ENCODE measurements at places on chromosomes 13 and 19. TPM values are rescaled to one million over a fixed set of nuclear protein-coding genes. Genes with fewer than 3 reads are reported as not detected.

The LGALS14 gene
- not detected for total RNA-seq

The PCP2 gene
- not detected for total RNA-seq

The RANBP3 gene
- 153 TPM for total RNA-seq

The DHX34 gene
- total RNA-seq: 28.3 TPM

The MBOAT7 gene
- total RNA-seq: 261 TPM

The ZNF611 gene
- total RNA-seq: 12.7 TPM

The CBY2 gene
- total RNA-seq: not detected

The ATP13A1 gene
- total RNA-seq: 48.5 TPM

The PKN1 gene
- 238 TPM for total RNA-seq

GRCh38 chr19:3684817-3685410, 15.4 kb downstream of the PIP5K1C start:
- no peaks in the 10 kb centered on the region for H3K27me3 ChIP-seq
- H3K4me3 ChIP-seq: no peak overlapping the region
- no peaks in the 10 kb centered on the region for H3K4me1 ChIP-seq
- no peak overlapping the region for H3K27ac ChIP-seq
- no peak for DNase-seq

GRCh38 chr13:52737965-52738364, 1.7 kb downstream of the CNMD start:
- no peaks in the 10 kb centered on the region for H3K4me1 ChIP-seq
- H3K4me3 ChIP-seq: no peak overlapping the region
- no peaks in the 10 kb centered on the region for H3K36me3 ChIP-seq

- DNase-seq: peak; percentile 79
- H3K4me1 ChIP-seq: peaks cover 10% of the 10 kb centered on the region
- H3K36me3 ChIP-seq: peaks cover 4% of the 10 kb centered on the region
- no peak overlapping the region for H3K27ac ChIP-seq
- H3K27me3 ChIP-seq: no peaks in the 10 kb centered on the region
Observed at GRCh38 chr19:17346109-17346671, 8.8 kb downstream of the GTPBP3 start.

DNA sequence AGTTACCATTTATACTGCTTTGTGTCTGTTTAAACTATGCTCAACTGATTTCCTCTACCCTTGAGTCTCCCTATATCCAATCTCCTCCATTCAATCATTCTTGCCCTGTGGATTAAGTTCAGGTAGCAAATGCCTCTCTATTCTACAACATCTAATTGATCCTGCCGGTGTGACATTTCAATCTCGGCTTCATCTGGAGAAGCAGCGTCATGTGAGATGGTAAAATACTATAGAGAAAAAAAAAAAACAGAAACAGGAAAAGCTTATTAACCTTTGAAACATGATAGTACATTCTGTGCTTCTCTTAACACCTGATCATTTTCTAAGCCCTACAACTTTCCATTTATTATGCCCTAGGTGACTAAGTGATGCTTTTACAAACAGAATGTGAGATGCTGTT, 89.4 kb downstream of the KCTD12 start:
- H3K27ac ChIP-seq: peak overlapping the region; percentile 74
- peaks cover 14% of the 10 kb centered on the region for H3K4me1 ChIP-seq
- DNase-seq: no peak
- H3K4me3 ChIP-seq: no peak overlapping the region
- H3K27me3 ChIP-seq: no peaks in the 10 kb centered on the region

DNA sequence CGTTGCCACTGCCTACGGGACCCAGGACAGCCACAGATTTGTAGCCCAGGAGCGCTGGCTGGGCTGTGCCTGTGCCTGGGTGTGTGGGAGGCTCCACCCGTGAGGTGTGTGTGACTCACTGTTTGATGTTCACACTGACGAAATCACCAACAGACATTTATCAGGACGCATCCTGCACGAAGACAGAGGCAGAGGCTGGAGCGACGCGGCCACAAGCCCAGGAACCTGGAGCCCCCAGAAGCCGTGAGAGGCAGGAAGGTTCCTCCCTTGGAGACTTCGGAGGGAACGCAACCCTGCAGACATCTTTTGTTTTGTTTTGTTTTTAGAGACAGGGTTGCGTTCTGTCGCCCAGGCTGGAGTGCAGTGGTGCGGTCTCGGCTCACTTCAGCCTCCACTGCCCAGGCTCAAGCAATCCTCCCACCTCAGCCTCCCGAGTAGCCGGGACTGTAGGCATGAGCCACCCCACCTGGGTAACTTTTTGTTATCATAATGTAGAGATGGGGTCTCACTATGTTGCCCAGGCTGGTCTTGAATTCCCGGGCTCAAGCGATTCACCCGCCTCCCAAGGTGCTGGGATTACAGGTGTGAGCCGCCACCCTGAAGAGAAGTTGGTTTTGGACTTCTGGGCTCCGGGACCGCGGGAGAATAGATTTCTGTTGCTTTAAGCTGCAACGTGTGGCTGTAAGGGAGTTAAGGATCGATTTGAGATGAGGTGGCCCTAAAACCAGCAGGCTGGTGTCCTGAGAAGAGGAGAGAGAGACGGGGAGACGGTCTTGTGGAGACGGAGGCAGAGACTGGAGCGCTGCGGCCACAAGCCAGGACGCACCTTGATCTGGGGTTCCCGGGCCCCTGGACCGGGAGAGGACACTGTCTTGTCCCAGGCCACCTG, 24.9 kb upstream of the WDR18 start:
- H3K27me3 ChIP-seq: no peaks in the 10 kb centered on the region
- H3K27ac ChIP-seq: no peak overlapping the region
- peak; percentile 76 for DNase-seq
- H3K4me1 ChIP-seq: peaks cover 14% of the 10 kb centered on the region

DNA sequence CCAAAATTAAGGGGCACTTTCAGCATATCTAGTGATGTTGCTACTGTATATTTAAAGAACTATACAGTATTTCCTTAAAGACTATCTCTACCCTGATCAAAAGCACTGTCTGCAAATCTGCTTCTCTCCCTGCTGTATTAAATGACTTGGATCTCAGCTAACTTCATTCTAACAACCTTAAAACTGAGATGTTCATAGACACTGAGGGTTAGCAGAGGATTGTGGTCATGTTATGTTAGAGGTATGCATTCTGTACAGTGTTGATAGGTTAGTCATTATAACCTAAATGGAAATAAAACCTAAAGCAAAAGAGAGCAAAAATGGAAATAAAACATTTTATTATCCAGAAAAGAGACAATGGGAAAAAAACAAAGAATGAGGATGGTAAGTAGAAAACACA, 9.9 kb downstream of the GPR183 start:
- no peak overlapping the region for H3K4me3 ChIP-seq
- H3K4me1 ChIP-seq: no peaks in the 10 kb centered on the region
- DNase-seq: no peak
- H3K27ac ChIP-seq: no peak overlapping the region

DNA sequence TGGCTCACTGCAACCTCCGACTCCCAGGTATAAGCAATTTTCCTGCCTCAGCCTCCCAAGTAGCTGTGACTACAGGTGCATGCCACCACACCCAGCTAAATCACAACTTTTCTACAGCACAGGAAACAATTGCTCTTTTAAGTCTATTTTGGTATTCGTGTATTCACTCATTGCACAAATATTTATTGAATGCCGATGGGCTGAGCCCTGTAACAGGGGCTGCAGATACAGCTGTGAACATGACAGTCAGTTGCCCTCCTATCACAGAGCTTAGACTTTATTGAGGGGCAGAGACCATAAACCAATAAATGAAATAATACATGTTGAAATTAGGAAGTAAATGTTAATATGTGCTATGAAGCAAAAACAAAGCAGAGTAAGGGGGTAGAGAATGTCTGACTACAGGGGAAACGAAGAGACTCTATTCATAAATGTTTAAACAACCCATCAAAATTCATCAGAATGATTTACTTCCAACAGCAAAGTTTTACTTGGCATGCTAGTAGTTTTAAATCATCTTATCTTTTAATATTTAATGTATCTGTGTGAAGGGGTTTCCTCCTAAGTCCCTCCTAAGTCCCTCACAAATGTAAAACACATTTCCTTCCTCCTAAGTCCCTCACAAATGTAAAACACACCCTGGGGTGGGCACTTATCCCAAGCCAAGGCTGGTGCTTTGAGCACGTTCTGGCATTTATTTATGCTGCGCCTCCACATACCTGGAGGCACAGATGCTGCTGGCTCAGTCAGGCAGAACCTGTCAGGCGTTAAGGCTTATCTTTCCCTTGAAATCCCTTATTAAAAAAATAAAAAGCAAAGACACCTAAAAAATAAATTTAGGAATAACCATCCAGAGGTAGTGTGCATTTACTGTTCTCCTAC, 140.8 kb downstream of the MIPEP start:
- H3K27ac ChIP-seq: peak overlapping the region; percentile 100
- no peaks in the 10 kb centered on the region for H3K27me3 ChIP-seq
- H3K4me3 ChIP-seq: no peak overlapping the region
- H3K4me1 ChIP-seq: peaks cover 68% of the 10 kb centered on the region

GRCh38 chr19:50877338-50877737, 4.1 kb downstream of the KLK2 start:
- peaks cover 100% of the 10 kb centered on the region for H3K27me3 ChIP-seq
- no peaks in the 10 kb centered on the region for H3K4me1 ChIP-seq
- H3K27ac ChIP-seq: no peak overlapping the region
- no peaks in the 10 kb centered on the region for H3K36me3 ChIP-seq

GRCh38 chr13:111115061-111115964, at the start of gene ARHGEF7:
Gene ARHGEF7, plus strand, starts transcription at chr13:111115310. Its CDS starts 217 bp downstream, at chr13:111115527.
- no peak for DNase-seq
- peak within 1 kb of the TSS; percentile 71 for H3K4me3 ChIP-seq
- H3K36me3 ChIP-seq: no peaks in the 10 kb centered on the region
- H3K27me3 ChIP-seq: peaks cover 85% of the 10 kb centered on the region

GRCh38 chr13:33217256-33217655, 68.3 kb downstream of the STARD13 start:
- H3K4me3 ChIP-seq: no peak overlapping the region
- H3K27me3 ChIP-seq: no peaks in the 10 kb centered on the region
- DNase-seq: peak; percentile 17
- H3K4me1 ChIP-seq: peaks cover 28% of the 10 kb centered on the region
- H3K27ac ChIP-seq: peak overlapping the region; percentile 90

- no peaks in the 10 kb centered on the region for H3K36me3 ChIP-seq
- peaks cover 38% of the 10 kb centered on the region for H3K4me1 ChIP-seq
- peak; percentile 65 for DNase-seq
- H3K27me3 ChIP-seq: no peaks in the 10 kb centered on the region
Observed at GRCh38 chr13:76853481-76853880, 32.7 kb downstream of the KCTD12 start.

DNA sequence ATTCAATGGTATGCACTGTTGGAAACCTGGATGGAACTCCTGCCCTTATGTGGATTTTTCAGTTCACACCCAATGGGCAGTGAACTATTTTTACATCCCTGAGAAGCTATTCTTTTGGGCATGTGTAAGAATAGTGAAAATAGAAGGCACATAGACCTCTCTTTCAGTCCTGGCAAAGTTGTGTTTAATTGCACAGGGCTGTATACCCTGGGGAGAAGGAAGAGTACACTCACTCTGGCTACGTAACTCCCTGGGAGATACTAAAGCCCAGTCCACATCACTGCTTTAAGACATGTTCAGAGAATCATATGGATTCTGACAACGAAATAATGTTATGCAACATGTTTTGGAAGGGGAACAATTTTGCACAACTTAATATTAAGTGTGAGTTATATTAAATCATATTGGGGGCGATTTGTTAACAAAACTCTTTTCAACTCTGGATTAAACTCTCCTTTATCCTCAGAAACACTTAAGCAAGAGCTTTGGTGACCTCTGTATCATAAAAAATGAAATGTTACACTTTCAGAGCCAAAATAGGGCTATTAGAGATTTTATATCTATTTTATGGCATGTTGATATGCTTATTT, 166.1 kb downstream of the DCT start:
- peaks cover 18% of the 10 kb centered on the region for H3K4me1 ChIP-seq
- no peak for DNase-seq
- no peak overlapping the region for H3K4me3 ChIP-seq
- H3K27me3 ChIP-seq: no peaks in the 10 kb centered on the region
- H3K27ac ChIP-seq: no peak overlapping the region
- no peaks in the 10 kb centered on the region for H3K36me3 ChIP-seq

GRCh38 chr13:105732806-105733529, 802.5 kb downstream of the EFNB2 start:
- no peaks in the 10 kb centered on the region for H3K27me3 ChIP-seq
- no peak for DNase-seq
- no peaks in the 10 kb centered on the region for H3K4me1 ChIP-seq
- no peak overlapping the region for H3K4me3 ChIP-seq

- H3K4me1 ChIP-seq: peaks cover 18% of the 10 kb centered on the region
- no peak overlapping the region for H3K4me3 ChIP-seq
- H3K27me3 ChIP-seq: no peaks in the 10 kb centered on the region
- H3K36me3 ChIP-seq: 0 out of 2 replicates have a peak, but pooled peaks cover 4% of the 10 kb centered on the region
- no peak overlapping the region for H3K27ac ChIP-seq
Observed at GRCh38 chr19:51398096-51398704, 7.8 kb upstream of the C19orf84 start.

DNA sequence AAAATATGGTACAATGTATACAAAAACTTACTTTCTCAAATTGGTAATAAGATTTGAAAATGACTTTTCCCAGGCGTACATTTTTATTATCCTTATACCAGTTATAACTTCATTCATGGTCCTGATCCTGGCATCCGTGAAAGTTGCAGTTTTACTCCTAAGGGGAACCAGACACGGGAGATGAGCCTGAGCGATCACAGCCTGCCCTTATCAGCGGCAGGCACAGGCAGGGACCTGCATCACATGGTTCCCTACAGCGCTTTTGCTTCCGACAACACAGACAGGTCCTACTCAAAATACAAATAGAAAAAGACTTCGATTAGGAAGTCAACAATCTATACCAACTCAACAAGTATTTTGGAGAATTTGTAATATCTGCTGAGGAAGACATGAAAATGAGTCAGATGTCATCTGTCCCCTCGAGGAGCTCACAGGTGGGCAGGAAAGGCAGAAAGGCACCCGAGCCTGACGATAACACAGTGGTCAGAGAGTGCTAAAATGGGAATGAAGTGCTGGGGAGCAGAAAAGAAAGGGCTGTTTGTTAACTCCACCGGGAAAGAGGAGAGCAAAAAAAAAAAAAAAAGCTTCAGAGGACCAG, 93.4 kb downstream of the ABCC4 start:
- no peaks in the 10 kb centered on the region for H3K27me3 ChIP-seq
- H3K4me1 ChIP-seq: no peaks in the 10 kb centered on the region
- no peak for DNase-seq
- no peak overlapping the region for H3K4me3 ChIP-seq

GRCh38 chr13:33233547-33233946, 52.0 kb downstream of the STARD13 start:
- peaks cover 19% of the 10 kb centered on the region for H3K36me3 ChIP-seq
- H3K4me3 ChIP-seq: no peak overlapping the region
